Muscle of arm (tissue), 14 donors: ENCODE measurements at places on chromosomes 5 and 9. TPM values are rescaled to one million over a fixed set of nuclear protein-coding genes. Genes with fewer than 3 reads are reported as not detected.

- DNase-seq = peak; percentile 71
Observed at GRCh38 chr5:122415030-122415800, 103.2 kb downstream of the SNCAIP start.

SAXO1 gene
- polyA plus RNA-seq = 0.11 TPM

PCDHA12 gene
- polyA plus RNA-seq = not detected

DNA sequence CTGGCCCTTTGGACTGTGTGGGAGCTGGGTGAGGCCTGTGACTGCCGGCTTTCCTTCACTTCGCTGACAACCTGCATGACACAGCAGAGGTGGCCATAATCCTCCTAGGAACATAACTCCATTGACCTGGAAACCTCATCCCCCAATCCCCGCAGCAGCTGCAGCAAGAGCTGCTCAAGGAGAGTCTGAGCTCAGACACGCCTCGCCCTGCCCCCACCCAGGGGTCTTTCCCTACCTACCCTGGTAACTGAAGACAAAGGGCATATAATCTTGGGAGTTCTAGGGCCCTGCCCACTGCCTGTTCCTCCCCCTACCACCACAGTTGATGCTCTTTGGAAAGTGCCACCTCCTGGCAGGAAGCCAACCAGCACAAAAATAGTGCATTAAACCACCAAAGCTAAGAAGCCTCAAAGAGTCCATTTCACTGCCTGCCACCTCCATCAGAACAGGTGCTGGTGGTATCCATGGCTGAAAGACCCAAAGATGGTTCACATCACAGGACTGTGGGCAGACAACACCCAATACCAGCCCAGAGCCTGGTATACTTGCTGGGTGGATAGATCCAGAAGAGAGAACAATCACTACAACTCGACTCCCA is 18.4 kb downstream of the TRIM36 start:
- no peak for DNase-seq

- DNase-seq = no peak
Observed at GRCh38 chr9:92770360-92770995, 5.8 kb upstream of the BICD2 start.

DNA sequence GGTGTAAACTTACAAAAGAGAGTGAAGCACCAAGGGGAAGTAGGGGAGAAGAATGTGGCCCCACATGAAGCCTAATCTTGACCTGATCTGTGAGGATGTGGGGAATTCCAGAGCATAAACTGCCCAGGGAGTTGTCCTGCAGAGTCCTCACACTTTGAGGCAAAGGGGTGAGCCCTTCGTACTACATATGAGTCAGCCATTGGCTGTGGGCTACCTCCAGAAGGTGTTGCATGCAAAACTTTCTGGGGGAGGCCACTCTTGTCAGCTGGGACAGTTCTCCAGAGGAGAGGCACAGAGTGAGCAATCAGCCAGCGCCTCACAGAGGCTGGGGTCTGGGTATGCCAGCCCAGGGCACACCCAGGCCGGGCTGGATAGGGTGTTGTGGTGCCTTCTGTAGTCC is 98.1 kb upstream of the NMUR2 start:
- DNase-seq = no peak

INSL4 gene
- polyA plus RNA-seq = not detected

RASGRF2 gene
- polyA plus RNA-seq = 3.7 TPM

YIPF5 gene
- 41.0 TPM for polyA plus RNA-seq

DNA sequence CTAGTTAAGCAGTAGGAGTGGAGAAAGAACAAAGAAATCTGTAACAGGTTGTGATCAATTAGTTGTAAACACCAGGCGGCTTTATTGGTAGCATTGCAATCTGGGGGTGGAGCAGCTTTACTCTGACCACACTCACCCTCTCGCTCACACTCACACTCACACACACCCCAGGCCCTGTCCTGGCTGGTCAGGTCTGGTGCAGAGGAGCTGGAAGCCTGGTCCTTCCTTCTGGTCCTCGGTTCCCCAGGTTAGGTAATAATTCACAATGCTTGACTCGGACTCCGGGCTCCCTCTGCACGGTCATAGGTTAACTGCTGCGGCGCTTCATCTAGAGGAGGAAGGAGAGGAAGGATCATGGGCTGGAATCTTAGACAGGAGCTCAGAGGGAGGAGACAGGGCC is 1.6 kb downstream of the CCL19 start:
- no peak for DNase-seq

GRAMD2B gene
- polyA plus RNA-seq = 63.0 TPM

TXNDC8 gene
- polyA plus RNA-seq = not detected

DNA sequence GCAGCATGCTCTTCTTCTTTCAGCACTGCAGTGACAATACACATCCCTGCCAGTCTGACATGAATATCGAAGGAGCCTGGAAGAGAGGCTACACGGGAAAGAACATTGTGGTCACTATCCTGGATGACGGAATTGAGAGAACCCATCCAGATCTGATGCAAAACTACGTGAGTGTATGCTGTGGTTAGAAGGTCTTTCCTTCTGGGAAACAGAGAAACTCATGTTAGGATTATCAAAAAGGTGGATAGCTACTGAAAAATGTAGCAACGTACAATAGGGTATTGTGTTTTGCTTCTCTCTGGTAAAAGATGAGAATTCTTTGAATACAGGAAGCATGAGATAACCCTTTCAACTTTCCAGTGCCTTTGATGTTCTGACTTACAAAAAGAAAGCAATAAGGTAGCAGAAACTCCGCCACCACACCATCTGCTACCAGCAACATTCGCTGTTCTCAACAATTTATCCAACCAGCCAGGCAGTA is 133.3 kb downstream of the PCSK5 start:
- no peak for DNase-seq

- peak; percentile 52 for DNase-seq
Observed at GRCh38 chr9:73149371-73150067, 2.1 kb upstream of the ANXA1 start.

DNA sequence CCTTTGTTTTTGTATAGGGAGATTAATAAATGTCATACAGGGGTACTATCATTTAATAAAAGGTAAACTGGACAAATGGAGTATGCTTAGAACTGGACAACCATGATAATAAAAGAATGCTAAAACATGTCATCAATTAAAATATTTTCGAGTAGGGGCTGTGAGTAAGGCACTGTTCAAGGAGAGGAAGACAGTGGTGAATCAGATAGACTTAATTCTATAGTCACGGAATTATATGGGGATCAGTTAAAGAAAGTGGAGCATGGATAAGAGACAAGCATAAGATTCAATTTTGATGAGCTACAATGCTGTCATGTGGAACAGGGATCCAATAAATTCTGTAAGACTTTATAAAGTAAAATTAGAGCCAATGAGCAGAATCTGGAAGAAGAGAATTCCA is 104.5 kb downstream of the HMHB1 start:
- DNase-seq = no peak

DNA sequence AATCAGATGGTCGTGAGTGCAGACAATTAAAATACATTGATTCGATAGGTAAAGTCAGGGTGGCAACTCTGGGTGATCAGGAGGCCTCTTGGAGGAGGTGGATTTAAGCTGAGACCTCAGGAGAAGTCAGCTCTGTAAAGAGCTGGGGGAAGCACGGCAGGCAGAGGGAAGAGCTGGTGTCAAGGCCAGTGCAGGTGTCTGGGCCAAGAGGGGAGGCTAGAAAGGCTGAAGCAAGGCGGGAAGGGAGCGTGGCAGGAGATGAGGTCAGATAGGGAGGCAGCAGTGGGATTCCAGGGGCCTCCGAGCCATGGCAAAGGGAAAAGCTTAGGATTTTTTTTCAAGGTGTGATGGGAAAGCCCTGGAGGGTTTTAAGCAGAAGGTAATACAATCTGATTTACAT is 178.7 kb downstream of the FSTL4 start:
- DNase-seq = no peak

DNA sequence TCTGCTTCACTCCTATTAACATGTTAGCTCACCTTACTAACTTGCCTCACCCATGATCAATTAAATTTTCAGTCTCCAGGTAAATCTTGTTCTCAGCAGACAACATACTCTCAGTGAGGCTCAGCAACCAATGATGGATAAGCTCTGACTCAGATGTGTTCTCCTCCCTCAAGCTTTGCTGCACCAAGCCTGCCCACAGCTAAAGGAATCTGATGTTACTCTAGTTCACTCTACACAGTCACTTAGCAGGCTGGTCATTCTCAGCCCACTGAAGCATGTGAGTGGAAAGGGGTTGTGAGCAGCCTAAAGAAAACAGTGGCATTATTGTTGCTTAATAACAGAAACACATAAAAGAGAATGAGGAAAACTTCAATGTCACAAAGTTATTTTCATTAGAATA is 37.3 kb upstream of the CTNND2 start:
- no peak for DNase-seq

TAF11L12 gene
- not detected for polyA plus RNA-seq

DNA sequence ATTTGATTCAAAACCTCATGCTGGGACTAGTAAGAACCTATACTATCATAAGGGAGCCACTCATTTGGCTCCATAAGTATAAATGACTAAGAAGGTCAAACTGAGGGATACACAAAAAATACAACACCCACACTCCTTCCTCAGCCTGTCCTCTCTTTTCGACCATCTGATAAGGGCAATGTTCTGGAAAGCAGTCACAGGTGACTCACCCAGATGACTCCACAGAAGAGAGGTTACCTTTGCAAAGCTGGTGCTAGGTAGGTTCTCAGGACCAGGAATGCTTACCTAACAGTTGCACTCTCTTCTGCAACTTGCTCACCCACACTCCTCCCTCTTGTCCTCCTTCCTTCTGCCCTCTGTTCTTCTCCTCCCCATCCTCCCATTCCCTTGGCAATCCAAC is 32.9 kb downstream of the LHFPL2 start:
- DNase-seq = no peak

GRCh38 chr9:114308361-114308950 is 14.4 kb upstream of the ORM1 start:
- no peak for DNase-seq
